GM06990 (cell line): ENCODE measurements at places on chromosomes 1 and 21.

GRCh38 chr21:37675202-37675801 lies 241.0 kb downstream of the KCNJ6 start:
- DNase-seq = peak; percentile 65

- peak; percentile 80 for DNase-seq
Observed at GRCh38 chr1:156126630-156127534, 12.4 kb downstream of the LMNA start.

DNA sequence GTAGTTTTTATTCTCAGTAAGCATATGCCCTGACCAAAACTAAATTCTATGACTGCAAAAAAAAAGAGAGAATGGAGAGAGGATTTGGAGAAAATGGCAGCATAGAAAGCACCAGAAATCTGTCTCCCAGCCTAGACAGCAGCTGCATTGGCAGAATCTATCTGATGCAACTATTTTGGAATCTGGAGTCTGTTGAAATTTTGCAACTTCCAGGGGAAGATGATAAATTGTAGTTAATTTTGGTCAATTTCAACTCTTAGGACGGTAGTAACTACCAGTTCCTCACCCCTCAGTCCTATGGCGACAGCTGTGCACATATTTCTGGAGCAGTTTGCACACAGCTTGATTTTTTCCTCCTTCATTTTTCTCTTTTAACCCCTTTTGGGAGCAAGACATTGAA lies 10.9 kb downstream of the EXO5 start:
- DNase-seq = no peak

DNA sequence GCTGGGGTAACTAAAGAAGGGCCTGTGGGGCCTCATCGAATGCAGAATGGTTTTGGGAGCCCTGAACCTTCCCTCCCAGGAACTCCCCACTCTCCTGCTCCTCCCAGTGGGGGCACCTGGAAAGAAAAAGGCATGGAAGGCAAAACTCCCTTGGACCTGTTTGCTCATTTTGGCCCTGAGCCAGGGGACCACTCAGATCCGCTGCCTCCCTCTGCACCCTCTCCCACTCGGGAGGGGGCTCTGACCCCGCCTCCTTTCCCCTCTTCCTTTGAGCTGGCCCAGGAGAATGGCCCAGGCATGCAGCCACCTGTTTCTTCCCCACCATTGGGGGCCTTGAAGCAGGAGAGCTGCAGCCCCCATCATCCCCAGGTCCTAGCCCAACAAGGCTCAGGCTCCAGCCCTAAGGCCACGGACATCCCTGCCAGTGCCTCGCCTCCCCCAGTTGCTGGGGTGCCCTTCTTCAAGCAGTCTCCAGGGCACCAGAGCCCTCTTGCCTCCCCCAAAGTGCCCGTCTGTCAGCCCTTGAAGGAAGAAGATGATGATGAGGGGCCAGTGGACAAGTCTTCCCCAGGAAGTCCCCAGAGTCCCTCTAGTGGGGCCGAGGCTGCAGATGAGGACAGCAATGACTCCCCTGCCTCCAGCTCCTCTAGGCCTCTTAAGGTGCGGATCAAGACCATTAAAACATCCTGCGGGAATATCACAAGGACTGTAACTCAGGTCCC lies 4.7 kb downstream of the ZNF687 start:
- DNase-seq = no peak

DNA sequence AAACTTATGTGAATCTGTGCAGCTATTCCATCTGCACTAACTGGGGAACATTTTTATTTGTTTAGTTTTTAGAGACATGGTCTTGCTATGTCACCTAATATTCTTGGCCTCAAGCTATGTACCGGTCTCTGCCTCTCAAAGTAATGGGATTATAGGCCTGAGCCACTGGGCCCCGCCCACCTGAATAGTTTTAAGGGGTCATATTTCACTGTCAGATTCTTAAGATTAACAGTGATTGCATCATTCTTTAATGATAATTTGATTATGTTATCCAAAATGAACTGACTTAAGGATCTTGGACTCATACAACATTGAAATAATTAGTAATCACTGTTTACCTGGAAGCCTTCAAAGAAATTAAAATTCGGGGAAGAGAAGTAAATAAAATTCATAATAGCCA lies 12.6 kb upstream of the KLF18 start:
- no peak for DNase-seq

- no peak for DNase-seq
Observed at GRCh38 chr1:207817166-207817565, 65.3 kb downstream of the CD46 start.

DNA sequence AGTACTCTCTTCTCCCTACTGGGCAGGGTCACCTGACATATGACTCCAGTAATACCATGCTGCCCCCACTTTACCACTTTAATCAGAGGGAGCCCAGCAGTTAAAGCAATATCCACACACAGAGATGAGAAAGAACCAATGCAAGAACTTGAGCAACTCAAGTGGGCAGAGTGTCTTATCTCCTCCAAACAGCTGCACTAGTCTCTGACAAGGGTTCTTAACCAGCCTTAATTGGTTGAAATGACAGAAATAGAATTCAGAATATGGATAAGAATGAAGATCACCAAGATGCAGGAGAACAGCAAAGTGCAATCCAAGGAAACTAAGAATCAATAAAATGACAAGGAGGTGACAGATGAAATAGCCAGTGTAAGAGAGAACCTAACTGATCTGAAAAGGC lies 91.0 kb downstream of the KCNT2 start:
- no peak for DNase-seq

GRCh38 chr1:115086176-115086830 lies 3.0 kb downstream of the TSPAN2 start:
- DNase-seq = no peak

- DNase-seq = no peak
Observed at GRCh38 chr1:187527346-187527745, 698.6 kb downstream of the PLA2G4A start.

GRCh38 chr1:235628316-235629005 lies 21.1 kb downstream of the GNG4 start:
- DNase-seq = no peak

DNA sequence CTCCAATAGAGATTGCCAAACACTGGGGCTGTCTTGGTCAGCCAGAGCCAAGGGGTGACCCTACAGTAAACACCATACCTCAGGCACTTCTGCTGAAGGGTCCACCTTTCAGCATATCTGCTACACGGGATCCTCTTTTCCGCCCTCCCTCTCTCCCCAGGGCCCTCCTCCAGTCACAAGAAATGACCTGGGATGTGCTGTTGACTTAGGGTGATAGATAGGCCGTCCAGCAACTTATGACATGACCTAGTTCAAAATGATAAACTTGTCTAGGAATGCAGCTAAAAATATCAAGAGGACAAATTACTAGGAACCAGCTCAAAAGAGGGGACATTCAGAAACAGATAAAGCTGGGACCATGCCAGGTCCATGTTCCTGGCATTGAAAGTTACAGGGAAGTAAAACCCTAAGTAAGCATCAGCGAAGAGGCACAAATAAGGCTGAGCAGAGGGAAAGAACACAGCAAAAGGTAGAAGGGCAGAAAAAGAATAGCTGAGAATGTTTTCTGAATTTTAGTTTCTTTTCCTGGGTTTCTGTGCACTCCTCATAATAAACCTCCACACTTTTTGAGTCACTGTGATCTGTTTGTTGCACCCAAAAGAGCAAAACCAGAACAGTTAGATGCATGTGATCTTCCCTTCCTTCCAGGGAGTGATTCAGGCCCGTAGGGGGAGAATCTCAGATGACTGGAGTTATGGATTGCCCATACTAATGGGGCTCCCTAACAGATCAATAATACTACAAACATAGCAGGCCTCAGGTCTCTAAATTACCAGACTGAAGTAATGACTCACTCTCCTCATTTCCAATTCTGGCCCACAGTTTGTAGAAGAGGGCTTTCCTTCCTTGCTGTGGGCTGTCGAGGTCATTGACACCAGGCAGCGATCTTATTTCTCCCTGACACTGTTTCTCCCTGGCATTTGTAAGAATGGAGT lies 48.9 kb upstream of the F3 start:
- DNase-seq = no peak
